Choroid plexus epithelial cell (primary cell): ENCODE measurements at places on chromosomes 2 and 18.

GRCh38 chr2:162706770-162707169 lies 131.8 kb downstream of the KCNH7 start:
- no peak for DNase-seq

DNA sequence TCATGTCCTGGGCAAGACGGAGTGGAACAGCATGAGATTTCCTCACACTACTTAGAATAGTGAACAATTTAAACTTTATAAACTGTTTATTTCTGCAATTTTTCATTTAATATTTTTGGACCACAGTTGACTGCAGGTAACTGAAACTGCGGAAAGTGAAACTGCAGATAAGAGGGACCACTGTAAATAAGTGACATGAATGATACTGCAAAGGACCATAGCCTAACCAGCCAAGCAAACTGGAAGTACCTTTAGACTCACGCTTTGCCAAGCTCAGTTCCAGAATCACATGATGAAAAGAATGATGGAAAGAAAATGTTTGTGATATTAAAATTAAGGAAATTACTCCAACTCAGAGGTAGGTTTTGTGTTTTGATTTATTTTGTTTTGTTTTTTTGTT lies 94.6 kb upstream of the ITGA4 start:
- DNase-seq = no peak

DNA sequence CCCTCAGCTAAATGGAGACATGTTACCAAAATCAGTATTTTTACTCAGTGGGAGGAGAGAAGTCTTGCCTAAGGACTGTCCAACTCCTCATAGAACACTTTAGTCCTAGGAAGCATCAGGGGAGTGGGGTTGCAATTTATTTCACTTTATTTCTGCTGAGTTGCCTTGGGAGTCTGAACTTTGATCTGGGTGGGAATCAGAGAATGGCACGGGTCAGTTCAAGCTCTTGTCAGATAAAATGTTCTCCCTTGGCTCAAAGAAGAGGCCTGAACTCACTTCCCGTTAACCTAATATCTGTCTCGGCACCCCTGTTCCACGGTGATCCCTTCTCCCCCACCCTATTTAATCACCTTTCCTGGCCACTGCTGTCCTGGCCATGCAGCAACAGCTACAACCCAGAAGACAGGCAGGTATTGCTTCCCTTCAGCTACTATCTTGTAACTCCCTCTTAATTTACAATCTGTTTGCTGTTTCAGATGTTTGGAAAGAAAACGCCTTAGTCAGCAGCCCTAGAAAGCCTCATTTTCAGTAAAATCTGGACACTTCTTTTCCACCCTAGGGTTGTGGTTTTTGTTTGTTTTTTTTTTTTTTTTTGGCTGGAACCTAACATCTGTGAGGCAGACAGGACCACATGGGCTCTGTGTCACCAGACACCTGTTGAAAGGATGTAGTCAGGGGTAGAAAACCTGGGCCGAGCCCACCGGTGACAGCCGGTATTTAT lies 52.5 kb downstream of the SERTAD2 start:
- peak; percentile 12 for DNase-seq

DNA sequence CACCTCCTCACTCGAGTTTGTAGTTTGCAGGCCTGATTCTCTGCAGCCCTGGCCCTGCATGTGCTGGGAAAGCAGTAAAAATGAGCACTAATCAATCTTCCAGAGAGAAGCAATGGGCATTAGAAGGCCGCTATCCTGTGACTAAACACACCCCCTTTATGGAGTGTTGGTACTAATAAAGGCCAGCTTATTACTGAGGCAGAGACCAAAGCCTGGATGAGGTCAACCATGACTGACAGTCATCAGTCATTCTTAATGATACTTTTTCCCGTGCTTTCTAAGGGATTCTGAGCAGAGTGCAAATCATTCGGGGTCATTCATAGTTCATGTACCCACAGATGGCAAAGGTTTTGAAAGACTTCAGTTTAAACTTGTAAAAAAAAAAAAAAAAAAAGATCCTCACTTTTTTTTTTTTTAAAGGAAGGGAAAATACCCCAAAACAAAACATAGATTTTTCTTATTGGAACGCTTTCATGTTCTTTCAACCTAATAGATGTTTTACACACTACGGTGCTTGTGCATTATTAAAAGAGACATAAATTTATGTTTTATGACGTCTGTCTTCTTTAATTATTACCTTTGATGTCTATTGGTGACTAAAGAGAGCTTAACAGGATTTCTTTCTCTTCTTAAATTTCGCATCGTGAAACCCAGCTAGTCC lies 13.2 kb downstream of the TSHZ1 start:
- DNase-seq = no peak

GRCh38 chr2:202436626-202437025 lies 60.5 kb downstream of the BMPR2 start:
- DNase-seq = peak; percentile 44

GRCh38 chr18:79692886-79693285 lies 13.3 kb downstream of the CTDP1 start:
- no peak for DNase-seq

GRCh38 chr18:74597034-74597661 lies 522 bp upstream of the ZNF407 start:
- peak; percentile 75 for DNase-seq

DNA sequence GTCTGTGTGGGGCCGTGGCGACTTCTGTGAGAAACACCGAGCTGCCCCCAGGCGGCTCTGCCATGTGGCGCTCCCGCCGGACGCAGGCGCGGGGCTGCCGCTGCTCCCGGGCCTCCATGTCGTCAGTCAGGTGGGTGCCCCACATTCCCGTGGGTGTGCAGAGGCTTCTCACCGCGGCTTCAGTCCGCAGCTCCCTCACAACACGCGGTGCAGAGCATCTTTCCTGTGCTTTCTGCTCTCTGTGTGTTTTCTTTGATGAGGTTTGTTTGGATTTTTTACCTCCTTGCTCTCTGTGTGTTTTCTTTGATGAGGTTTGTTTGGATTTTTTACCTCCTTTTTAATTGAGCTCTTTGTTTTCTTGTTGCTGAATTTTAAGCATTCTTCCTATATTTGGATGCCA lies 13.0 kb downstream of the AQP12A start:
- no peak for DNase-seq

- DNase-seq = no peak
Measured at GRCh38 chr2:137221797-137222492, 456.6 kb downstream of the THSD7B start.

GRCh38 chr2:228983700-228984099 lies 287.4 kb downstream of the PID1 start:
- DNase-seq = no peak

DNA sequence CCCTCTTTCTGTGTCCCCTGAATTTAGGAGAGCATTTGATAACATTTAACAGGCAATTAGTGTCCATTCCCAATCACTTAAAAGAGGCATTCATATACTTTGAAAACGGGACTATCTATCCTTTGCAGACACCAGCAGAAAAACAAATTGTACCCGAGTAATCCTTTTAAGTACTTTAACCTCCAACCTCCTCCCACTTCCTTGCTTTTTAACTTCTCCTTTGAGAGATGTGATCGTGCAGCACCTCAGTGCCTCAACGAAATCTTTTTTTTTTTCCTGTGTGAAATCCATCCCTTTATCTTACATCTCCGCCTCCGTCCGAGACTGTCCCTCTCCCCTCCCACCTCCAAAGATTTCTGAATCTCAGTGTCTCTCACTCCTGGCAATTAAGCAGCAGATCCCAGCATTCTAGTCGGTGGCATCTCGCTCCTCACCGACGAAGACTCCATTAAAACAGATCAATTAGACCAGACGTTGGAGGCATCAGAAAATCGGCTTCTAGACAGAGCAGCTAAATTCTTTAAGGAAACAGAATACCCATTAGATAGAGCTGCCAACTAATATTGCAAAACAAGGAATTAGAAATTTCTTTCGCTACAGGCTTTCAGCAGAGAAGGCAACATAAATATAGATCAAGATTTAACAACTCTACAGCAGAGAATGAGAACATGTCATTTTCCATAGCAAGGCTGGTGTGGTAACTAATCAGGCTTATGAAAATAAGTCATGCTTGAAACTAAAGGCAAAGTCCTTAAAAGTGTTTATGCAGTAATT lies 1.9 kb upstream of the TMEFF2 start:
- no peak for DNase-seq
